ENCODE measurements at places on chromosomes 7 and 10. TPM values are rescaled to one million over a fixed set of nuclear protein-coding genes. Genes with fewer than 3 reads are reported as not detected.

DNA sequence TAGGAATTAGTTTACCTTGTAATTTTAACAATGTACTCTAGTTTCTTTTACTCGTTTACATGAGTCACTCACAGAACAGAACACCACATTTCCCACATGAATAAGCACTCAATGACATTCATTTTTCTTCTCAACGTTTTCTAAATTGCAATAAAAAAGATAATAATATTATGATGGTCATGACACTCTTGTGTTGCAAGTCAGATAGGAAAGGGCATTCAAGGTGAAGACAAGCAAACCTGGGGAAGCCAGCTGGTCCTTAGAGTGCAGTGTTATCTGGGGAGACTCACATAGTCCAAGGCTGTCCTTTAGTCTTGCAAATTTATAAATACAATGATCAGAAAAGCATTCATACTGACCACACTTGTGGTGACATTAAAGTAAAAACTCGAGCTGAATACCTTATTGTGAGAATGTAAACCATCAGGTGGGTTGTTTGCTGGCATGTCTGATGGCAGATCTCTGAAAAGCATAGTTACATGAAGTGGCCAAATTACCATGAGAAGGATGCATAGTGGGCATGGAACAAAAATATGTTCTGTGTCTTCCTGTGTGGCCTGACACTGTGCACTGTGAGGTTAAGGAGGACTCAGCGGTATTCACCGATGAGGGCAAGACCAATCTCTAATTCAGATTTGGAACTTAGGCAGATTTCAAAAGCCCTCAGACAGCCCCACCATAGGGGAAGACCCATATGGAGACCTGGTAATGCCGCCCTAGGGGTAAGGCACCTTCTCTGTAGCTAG, 158.9 kb upstream of the ASAH2 start:
- no peaks in the 10 kb centered on the region for H3K4me1 ChIP-seq
- no peaks in the 10 kb centered on the region for H3K27me3 ChIP-seq
- no peak for DNase-seq
- H3K27ac ChIP-seq = no peak overlapping the region
- no peak overlapping the region for H3K4me3 ChIP-seq
- no peaks in the 10 kb centered on the region for H3K36me3 ChIP-seq

DNA sequence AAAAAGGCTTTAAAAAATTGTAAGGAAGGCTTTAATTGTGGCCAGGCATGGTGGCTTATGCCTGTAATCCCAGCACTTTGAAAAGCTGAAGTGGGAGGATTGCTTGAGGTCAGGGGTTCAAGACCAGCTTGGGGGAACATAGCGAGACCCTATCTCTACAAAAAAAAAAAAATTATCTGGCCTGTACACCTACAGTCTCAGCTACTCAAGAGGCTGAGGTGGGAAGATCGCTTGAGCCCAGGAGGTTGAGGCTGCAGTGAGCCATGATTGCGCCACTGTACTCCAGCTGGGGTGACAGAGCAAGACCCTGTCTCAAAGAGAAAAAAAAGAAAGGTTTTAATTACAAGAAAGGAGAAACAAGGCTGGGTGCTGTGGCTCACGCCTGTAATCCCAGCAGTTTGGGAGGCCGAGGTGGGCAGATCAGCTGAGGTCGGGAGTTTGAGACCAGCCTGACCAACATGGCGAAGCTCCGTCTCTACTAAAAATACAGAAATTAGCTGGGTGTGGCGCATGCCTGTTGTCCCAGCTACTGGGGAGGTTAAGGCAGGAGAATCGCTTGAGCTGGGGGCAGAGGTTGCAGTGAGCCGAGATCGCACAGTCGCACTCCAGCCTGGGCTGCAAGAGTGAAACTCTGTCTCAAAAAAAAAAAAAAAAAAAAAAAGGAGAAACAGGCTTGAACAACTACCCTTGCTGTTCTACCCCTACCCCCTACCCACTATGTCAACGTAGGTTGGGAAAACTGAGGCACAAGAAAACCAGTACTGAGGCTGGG, 83.7 kb downstream of the CARD11 start:
- no peaks in the 10 kb centered on the region for H3K4me1 ChIP-seq
- no peaks in the 10 kb centered on the region for H3K27me3 ChIP-seq
- no peaks in the 10 kb centered on the region for H3K36me3 ChIP-seq
- no peak overlapping the region for H3K4me3 ChIP-seq
- DNase-seq = no peak

GRCh38 chr10:131858583-131859340, 42.0 kb upstream of the PPP2R2D start:
- no peaks in the 10 kb centered on the region for H3K4me1 ChIP-seq
- H3K27me3 ChIP-seq = no peaks in the 10 kb centered on the region
- H3K27ac ChIP-seq = no peak overlapping the region
- no peak overlapping the region for H3K4me3 ChIP-seq

Gene C10orf62
- total RNA-seq = not detected

DNA sequence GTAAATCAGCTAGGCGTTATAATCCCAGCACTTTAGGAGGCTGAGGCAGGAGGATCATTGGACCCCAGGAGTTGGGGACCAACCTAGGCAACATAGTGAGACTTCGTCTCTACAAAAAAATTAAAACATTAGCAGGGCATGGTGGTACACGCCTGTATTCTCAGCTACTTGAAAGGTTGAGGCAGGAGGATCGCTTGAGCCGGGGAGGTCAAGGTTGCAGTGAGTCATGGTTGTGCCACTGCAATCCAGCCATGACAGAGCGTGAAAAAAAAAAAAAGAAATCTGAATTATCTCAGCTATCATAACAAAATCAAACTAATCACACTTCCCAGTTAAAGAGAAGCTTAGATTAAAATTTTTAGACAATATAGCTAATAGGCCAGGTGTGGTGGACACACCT, 35.3 kb downstream of the ATAD1 start:
- no peak for DNase-seq
- H3K4me3 ChIP-seq = no peak overlapping the region
- no peak overlapping the region for H3K27ac ChIP-seq
- no peaks in the 10 kb centered on the region for H3K27me3 ChIP-seq

All from uterus (tissue), 4 donors.